ENCODE measurements at places on chromosomes 5 and 9.

- DNase-seq: no peak
Observed at GRCh38 chr5:102740515-102740914, 14.6 kb upstream of the PAM start.

DNA sequence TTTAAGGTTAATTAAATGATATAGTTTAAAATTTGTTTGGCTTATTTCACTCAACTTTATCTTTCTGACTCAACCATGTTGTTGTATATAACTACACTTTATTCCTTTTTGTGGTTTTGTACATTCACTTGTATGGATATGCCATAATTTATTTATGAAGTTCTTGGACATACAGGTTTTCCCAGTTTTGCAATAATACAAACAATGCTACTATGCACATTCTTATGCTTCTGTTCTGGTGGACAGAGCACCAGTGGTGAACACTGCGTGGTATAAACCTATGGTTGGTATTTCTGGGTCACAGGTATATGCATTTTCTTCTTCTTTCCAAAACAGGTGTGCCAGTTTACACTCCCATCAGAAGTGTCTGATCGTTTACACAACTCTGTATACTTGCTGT is 35.7 kb upstream of the TRIM14 start:
- no peak for DNase-seq

DNA sequence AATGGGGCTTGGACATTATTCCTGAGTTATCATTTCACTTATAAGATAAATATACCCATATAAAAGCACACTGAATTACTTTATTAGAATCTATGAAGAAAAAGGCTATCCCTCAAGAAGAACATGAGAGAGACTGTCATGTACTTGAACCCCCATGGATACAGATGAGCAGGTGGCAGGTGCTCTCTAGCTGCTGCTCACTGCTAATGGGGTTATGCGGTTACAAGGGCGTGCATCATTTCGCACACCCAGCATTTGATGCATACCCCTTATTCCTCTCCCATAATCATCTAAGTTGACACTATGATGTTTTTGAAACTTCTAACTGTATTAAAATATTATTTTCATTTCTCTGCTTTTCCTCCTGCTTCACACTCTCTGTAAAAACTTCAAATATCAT is 16.4 kb downstream of the ITK start:
- DNase-seq: no peak

GRCh38 chr5:136132087-136132486 is 558 bp upstream of the SMAD5 start:
- no peak for DNase-seq

GRCh38 chr9:73683862-73684591 is 532.4 kb downstream of the ANXA1 start:
- DNase-seq: no peak

GRCh38 chr9:89658931-89659330 is 54.1 kb downstream of the GADD45G start:
- DNase-seq: no peak

GRCh38 chr5:103393101-103393754 is 134.7 kb downstream of the MACIR start:
- DNase-seq: peak; percentile 44

DNA sequence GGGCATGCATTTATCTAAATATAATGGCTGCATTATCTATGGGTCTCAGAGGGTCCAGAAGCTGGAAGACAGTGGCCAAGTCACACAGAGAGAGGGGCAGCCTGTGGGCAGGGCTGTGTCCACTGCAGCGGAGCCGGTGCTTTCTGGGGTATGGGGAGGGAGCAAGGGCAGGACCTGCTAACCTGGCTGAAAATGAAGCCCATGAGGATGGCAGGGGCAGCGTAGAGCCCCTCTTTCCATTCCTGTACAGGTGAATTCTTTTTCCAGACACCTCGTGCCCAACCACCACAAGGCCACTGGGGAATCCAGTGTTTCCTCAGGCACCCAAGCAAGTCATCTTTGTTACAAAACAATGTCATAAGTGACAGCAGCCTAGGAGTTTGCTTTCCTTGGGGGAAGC is 305.9 kb upstream of the IRX4 start:
- no peak for DNase-seq
